Mesenteric fat pad (tissue), 1 donor: ENCODE measurements at places on chromosomes 11 and 22. TPM values are rescaled to one million over a fixed set of nuclear protein-coding genes. Genes with fewer than 3 reads are reported as not detected.

DNA sequence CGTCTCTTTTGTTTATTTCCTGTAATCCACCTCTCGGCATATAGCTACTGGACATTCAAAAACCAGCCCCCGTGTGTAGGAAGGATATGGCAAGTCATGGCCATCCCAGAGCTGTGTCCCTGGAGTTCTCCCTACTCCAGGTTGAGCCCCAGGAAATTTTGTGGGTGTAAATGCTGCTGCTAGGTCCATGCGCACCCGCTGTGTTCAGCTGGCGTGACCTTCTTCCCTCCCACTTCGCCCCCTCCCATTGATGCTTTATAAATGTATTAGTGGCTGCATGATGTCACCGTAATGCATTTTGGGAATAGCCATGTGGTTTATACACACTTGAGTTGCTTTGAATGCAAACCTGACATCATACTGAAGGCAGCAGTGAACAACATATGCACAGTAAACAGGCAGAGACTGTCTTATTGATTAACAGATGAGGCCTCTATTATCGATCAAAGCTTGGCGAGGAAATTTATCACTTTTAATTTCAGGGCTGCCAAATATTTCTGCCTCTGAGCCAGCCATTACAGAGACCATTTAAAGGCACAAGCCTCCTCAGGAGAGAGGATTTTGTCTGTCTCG, 113.6 kb upstream of the NNMT start:
- DNase-seq, result no peak

DNA sequence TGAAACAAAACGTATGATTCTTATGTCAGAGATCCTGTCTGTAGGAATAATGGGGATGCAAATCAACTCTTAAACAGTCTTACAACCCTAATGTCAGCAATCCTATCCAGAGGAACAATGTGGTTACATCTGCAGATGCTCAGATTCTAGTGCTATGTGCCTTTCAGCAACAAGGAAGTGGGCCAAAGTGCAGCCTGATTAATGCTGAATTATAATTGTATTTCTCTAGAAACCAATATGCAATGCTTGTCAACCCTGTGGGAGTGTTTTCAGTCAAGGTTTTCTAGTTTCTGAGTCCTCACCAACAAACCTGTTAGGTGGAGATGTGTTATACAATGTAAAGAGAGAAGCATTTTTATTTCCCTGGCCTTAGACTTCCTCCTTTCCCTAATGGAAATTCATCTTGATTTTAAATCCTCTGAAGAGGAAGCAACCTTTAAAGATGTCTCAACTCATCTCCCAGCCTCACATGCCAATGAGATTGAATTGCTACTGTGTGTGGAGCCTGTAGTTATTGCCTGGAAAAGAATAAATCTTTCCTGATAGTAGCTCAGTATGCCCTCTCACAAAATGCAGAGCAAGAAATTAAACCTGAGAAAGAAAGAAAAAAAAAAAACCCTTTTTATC, 26.2 kb upstream of the TMEM123 start:
- DNase-seq, result no peak

DNA sequence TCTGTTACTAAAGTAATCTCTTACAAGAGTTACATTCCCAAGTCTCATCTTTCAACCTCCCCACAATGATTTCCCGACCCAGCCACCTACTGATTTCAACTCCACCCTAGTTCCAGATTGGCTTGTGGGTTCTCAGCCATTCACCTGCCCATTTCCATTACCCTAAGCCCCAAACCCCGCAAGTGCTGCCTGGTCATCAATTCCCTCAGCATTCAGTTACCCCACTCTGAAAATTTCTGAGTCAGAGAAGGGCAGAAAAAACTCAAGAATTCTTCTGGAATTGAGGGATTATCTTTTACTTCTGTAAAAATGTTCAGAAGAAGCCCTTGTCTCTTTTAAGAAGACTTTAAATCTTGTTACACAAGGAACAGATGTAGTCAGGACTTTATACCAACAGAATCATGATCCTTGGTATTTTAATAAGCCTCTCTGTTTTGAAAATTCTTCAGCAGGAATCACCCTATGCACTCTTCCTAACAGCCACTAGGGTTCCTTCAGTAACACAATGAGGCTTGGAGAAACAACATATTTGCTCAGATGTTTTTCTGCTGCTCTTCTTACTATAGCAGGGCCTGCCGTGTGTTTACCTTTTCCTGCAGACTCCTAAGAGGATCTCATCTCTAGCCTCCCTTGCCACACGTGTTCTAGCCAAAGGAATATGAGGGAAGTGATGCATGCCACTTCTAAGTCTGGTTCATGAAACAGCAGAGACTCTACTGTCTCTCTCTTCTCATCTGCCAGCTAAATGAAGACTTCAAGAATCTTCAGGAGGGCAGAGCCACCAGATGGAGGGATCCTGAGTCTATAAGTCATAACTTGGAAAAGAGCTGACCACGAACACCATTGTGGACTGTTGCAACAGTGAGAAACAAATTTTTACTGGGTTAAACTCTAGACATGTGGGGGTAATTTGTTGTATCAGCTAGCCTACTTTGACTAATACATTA, 29.3 kb upstream of the PAMR1 start:
- DNase-seq, result no peak

DNA sequence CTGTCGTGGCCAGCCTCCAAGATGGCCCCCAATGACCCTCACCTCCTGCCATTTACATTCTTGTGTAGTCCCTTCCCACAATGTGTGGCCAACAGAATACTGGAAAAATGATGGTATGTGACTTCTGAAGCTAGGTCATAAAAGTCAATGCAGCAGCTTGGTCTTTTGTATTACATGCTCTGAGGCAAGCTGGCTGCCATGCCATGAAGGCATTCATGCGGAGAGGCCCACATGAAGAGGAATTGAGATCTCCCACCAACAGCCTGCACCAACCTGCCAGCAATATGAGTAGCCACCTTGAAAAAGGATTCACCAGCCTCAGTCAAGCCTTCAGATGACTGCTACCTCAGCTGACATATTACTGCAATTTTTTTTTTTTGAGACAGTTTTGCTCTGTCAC, 4.6 kb downstream of the MRTFA start:
- DNase-seq, result no peak

GRCh38 chr22:36619797-36620399, 83.7 kb downstream of the CACNG2 start:
- no peak for DNase-seq

- DNase-seq, result no peak
Measured at GRCh38 chr11:4416306-4416705, 22.8 kb upstream of the TRIM21 start.

GRCh38 chr11:100890789-100891188, 203.7 kb downstream of the ARHGAP42 start:
- DNase-seq, result no peak

- no peak for DNase-seq
Measured at GRCh38 chr11:46278387-46279125, 1.1 kb downstream of the CREB3L1 start.

DNA sequence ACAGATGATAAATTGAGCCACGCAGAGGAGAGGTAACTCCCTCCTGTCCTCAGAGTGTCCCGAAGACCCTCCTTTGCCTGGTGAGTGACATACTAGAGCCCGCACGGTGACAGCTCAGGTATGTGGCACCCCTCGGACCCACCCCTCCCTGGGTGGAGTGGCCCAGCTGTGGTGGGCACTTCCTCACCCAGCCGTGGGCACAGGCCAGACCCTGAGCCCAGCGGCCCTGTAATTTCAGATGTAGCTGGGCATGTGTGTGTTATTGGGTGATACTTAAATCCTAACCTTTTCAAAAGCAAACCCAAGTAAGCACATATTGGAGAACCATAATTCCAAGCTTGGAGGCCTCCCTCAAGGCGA, 93.2 kb downstream of the WNT7B start:
- DNase-seq, result no peak

DNA sequence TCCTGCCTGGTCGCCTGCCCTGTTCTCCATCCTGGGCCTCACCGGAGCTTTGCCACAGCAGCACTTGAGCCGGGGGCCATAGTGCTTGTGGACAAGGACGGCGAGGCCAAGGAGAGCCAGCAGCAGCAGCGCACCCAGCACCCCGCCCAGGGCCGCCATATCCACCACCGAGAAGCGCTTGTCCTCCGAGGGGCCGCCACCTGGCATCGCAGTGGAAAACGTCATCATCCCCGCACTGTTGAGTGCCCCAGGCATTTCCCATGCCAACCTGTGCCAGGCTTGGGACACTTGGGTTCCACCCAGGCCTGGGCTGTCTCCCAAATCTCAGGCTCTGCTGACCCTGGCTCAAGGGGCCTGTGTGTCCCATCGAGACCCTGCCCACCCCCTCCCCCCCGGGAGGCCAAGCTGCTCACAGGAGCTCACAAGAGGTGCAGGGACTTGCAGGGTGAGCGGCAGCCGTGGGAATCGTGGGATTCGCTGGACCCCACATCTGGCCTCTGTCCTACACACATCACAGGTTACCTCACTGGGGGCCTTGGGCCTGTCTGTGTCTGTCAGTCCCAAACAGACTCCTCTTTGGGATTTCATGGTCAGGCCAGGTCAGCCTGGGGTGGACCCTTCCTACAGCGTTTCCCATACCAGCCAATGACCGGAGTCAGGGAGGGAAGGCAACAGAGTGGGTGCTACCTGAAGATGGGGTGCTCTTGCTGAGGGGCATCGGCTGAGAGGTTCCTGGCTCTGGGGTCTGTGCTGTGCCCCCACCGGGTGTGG, 2.3 kb upstream of the IRF7 start:
- DNase-seq, result no peak

DNA sequence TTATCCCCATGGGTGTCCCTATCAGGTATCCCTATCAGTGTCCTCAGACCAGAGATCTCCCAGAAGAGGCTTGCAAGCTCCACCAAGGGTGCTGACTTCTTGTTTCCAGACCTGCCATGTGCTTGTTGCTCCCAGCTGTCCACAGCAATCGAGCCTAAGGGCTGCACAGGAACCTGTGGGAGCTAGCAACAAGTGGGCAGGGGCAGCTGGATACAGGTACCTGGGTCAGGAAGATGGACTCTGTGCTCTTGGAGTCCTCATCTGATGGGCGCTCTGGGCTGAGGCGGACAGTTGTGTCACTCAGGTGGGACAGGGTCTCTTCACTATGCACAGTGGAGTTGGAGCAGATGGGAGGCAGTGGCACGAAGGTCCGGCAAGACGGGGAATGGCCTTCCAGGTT, 99.2 kb downstream of the RNF169 start:
- DNase-seq, result no peak

- DNase-seq, result no peak
Measured at GRCh38 chr22:17491090-17491640, 72.1 kb upstream of the SLC25A18 start.

DNA sequence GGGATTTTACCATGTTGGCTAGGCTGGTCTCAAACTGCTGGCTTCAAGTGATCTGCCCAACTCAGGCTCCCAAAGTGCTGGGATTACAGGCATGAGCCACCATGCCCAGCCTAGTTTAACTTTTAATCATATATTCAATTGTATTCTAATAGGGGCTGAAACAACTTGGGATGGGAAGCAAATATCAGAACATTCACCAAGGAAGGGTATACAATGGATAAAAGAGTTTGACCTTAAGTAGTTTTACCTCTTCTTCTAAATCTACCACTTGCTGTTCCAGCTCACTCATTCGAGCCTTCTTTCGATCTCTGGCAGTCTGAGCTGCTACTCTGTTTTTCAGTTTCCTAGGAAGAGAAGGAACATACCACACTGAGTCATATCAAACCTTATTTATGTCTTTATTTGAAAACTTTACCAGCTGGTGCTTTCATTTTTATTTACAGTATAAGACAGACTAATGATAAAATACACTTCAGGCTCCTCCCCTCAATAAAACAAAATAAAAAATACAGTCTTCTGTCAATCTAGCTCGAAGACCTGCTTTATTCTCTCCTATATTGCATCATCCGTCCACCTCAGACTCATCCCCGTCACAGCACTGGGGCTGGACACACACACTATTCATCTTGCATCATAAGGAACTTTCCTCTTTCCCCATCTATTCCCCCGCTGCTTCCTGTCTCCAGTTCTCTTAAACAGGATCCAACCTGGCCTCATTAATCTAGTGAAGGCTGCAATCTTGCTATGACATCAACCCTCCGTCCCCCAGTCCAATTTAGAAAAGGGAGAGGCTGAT, 1.4 kb downstream of the XBP1 start:
- DNase-seq, result no peak

- no peak for DNase-seq
Measured at GRCh38 chr11:67634366-67635230, 4.9 kb upstream of the NUDT8 start.

- DNase-seq, result no peak
Measured at GRCh38 chr11:92829121-92829520, 140.3 kb upstream of the MTNR1B start.

DNA sequence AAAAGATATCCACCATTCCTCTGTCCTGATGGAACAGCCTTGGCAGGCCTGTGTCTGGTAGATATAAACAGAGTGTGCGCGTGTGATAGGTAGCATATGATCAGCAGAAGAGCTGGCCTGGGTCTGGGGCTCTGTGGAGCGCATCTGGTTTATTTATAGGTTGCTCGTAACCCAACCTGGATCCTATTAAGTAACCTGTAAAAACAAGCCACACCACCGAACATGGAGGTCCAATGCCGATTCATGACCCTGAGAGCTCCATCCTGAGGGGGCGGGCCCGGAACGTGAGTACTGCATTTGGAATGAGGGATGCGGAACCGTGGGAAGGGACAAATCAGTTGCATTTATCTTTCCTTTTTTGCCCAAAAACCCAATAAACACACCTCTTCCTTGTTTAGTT, 31.9 kb upstream of the APOL5 start:
- no peak for DNase-seq

DNA sequence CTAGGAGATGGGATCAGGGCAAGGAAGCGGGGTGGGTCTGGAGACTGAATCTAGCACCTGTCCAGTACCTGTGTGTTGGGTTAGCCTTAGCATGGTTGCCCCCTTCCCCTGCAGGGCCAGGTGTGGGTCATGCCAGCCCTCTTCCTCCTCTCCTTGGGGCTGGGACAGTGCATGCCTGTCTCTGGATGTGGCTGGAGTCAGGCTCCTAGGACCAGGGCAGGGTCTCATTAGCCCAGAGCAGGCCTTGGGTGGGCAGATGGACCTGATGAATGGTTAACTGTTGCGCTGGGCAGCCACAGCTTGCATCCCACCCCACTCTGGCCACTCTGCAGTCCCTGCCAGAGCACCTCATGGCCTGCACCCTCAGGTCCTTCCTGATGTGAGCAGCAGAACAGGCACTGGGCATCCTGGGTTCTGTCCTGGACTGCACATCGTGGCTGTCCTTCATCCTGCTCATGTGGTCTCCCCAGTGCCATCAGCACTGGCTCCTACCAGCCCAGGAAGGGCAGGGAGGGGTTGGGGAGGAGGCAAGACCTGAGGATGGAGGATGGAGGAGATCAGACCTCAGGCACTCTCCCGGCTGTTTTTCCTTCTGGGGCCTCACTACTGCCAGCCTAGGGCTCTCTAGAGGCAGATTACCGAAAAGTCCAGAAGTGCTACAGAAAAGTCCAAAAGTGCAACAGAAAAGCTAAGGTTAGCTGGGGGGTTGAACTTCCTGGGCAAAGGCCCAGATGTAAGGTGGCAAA, 12.8 kb upstream of the CHRM1 start:
- DNase-seq, result no peak

Gene PAX6
- 0.32 TPM for total RNA-seq

Gene RGL4
- 1.5 TPM for total RNA-seq

Gene SNU13
- total RNA-seq, result 116 TPM

Gene C1QTNF4
- 1.1 TPM for total RNA-seq
